NCI-H1694 treated with DMSO at 0.1 percent for 48 hours (cell line): ENCODE measurements at places on chromosomes 7 and 10.

DNA sequence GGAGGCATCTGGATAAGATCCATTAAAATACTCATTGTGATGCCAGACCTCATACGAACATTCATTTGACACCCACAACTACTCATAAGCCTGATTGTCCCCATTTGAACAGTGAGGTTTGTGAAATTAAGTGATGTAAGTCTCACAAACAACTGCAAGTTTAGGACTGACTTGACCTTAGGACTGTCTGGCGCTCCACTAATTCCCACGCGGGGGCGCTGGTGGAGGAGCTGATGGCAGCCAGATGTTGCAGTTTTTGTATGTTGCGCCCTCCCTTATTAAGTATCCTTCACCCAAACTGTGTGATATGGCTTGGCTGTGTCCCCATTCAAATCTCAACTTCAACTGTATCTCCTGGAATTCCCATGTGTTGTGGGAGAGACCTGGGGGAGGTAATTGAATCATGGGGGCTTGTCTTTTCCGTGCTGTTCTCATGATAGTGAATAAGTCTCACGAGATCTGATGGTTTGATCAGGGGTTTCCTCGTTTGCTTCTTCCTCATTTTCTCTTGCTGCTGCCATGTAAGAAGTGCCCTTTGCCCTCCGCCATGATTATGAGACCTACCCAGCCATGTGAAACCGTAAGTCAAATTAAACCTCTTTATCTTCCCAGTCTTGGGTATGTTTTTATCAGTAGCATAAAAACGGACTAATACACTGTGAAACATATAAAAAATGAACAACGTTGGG, 20.3 kb upstream of the TIAL1 start:
- no peak for DNase-seq

DNA sequence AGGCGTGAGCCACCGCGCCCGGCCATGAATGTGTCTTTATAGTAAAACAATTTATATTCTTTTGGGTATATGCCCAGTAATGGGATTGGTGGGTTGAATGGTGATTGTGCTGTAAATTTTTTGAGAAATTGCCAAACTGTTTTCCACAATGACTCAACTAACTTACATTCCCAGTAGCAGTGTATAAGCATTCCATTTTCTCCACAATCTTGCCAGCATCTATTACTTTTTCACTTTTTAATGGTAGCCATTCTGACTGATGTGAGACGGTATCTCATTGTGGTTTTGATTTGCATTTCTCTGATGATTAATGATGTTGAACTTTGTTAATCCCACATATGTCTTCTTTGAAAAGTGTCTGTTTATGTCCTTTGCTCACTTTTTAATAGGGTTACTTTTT, 1187.9 kb downstream of the XPNPEP1 start:
- no peak for DNase-seq

- no peak for DNase-seq
These were observed 278.7 kb downstream of the CCSER2 start for GRCh38 chr10:84607044-84607443.

DNA sequence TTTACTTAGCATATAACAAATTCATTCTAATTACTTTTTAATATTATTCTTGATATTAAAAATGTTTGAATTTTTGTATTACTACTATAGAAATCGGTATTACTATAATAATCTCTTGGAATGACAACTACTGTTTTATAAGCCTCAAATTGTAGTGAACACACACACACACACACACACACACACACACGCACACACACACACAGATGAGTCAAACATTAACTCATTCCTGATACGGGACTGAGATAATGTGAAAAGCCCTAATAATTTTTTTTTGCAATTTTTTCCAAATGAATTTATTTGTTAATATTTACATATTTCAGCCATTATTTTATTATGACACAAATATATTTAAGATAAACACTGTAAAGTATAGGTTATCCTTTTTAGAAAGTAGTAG, 951.2 kb upstream of the PHF14 start:
- DNase-seq = no peak

DNA sequence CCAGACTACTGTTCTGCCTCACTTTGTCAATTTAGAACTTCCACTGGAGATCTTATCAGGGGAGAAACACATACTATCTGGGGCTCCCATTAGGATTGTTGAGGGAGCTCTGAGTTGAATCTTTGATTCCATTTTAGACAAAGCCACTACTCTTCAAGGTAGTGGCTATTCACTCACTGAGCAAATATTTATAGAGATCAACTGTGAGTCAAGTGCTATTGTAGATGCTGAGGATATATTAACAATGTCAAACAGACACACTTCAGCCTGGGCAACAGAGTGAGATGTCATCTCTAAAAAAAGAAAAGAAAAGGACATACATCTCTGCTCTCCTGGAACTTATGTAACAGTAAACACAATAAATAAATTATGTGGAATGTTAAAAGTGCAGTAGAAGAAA, 315.3 kb downstream of the PTEN start:
- DNase-seq = no peak

GRCh38 chr7:13072014-13072413, 384.6 kb downstream of the ARL4A start:
- no peak for DNase-seq

GRCh38 chr7:521221-522070, 1.8 kb upstream of the PDGFA start:
- no peak for DNase-seq

DNA sequence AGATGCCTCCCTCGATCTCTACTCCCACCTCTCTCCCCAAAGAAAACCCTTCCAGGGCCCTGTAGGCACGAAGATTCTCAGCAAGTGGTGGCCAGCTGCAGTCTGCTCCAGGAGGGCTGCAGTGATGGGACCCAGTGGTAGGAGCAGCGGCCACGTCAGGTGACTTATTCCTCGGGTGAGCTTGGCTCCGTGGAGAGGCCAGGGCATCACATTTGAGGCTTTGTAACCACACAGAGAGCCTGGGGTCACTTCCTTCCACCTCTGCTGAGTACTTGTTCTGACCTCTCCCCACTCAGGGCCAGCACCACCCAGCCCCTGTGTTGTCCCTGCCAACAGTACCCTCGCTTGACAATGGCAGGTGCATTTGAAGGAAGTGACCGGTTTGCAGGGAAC, 17.9 kb upstream of the EN2 start:
- DNase-seq = no peak

DNA sequence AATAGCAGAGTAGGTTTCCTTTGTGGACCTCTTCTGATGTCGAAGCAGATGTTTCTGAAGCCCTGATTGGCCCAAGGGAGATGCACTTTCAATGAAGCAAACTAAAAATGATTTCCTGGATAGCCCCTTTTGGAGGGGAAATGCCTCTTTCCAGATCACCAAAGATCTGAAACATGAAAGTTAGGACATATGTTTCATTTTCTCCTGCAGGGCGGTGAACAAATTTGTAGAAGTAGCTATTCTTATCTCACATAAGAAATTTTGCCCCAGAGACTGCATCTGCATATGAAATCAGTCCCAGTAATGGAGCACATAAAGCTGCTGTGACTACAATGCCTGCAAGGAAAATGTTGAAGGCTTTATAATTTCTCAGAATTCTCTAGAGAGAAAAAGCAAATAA, 56.0 kb downstream of the THSD7A start:
- DNase-seq = no peak

- no peak for DNase-seq
These were observed 63.7 kb upstream of the LRRC17 start for GRCh38 chr7:102849079-102849478.

DNA sequence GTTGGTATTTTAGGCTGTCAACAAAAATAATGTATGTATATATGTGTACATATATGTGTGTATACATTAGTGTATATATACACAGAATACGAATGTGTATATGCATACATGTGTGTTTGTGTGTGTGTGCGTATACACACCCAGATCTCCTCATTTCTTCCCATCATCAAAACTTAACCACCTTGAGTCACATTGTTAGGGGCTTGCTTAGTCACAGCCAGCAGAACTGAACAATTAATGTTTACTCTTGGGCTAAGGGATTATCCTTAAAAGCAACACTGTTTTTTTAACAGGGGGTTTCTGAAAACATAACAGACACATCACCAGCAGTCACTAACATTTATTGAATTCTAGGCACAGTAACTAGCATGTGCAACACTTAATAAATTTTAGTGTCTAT, 83.0 kb upstream of the ASAH2 start:
- no peak for DNase-seq

GRCh38 chr10:88471899-88472298, 111.2 kb downstream of the RNLS start:
- DNase-seq = no peak

GRCh38 chr10:103837370-103838069, 17.9 kb downstream of the SH3PXD2A start:
- DNase-seq = no peak

- DNase-seq = no peak
These were observed 92.9 kb upstream of the PCBD1 start for GRCh38 chr10:70981171-70981836.

DNA sequence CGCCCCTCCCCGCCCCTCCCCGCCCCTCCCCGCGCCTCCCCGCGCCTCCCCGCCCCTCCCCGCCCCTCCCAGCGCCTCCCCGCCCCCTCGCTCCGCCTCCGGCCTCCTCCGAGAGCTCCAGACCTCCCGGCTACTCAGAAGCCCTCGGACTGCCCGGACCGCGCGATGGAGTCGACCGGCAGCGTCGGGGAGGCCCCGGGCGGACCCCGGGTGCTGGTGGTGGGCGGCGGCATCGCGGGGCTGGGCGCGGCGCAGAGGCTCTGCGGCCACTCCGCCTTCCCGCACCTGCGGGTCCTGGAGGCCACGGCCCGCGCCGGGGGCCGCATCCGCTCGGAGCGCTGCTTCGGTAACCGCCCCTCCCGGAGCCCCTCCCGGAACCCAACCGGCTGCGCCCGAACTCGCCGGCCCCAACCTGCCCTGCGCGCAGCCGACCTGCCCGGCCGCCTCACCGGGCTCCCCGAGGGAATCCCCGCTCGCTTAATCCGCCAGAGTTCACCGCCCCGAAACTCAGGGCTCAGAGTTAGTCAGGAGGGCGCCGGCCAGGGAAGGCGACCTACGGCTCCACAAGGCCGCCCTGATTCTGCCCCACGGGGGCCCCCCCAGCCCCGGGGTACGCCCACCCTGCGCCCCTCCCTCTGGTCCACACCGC, at the start of gene PAOX:
TSS of gene PAOX (plus strand) at position 111 of the 649 bp plus-strand sequence. CDS start at position 166, 55 bp downstream.
- no peak for DNase-seq

- no peak for DNase-seq
These were observed 157.0 kb upstream of the NEBL start for GRCh38 chr10:21053953-21054690.

GRCh38 chr10:60950300-60950699, 6.3 kb upstream of the RHOBTB1 start:
- no peak for DNase-seq
